ENCODE measurements at places on chromosomes 5 and 9.
A peak's percentile ranks its signal among the peaks of the same experiment; 100 is the strongest.

- DNase-seq: no peak
Measured at GRCh38 chr5:10511741-10512640, 51.9 kb upstream of the ANKRD33B start.

DNA sequence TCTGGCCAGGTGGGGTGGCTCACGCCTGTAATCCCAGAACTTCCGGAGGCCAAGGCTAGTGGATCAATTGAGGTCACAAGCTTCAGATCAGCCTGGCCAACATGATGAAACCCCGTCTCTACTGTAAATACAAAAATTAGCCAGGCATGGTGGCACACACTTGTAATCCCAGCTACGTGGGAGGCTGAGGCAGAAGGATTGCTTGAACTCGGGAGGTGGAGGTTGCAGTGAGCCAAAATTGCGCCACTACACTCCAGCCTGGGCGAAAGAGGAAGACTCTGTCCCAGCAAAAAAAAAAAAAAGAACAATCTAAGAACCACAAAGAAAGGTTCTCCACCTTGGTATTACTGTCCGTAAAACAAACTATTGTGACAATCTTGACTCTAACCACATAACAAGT, 9.7 kb downstream of the MYO10 start:
- no peak for DNase-seq

GRCh38 chr5:145056800-145057199, 778.3 kb downstream of the PRELID2 start:
- peak; percentile 4 for DNase-seq

DNA sequence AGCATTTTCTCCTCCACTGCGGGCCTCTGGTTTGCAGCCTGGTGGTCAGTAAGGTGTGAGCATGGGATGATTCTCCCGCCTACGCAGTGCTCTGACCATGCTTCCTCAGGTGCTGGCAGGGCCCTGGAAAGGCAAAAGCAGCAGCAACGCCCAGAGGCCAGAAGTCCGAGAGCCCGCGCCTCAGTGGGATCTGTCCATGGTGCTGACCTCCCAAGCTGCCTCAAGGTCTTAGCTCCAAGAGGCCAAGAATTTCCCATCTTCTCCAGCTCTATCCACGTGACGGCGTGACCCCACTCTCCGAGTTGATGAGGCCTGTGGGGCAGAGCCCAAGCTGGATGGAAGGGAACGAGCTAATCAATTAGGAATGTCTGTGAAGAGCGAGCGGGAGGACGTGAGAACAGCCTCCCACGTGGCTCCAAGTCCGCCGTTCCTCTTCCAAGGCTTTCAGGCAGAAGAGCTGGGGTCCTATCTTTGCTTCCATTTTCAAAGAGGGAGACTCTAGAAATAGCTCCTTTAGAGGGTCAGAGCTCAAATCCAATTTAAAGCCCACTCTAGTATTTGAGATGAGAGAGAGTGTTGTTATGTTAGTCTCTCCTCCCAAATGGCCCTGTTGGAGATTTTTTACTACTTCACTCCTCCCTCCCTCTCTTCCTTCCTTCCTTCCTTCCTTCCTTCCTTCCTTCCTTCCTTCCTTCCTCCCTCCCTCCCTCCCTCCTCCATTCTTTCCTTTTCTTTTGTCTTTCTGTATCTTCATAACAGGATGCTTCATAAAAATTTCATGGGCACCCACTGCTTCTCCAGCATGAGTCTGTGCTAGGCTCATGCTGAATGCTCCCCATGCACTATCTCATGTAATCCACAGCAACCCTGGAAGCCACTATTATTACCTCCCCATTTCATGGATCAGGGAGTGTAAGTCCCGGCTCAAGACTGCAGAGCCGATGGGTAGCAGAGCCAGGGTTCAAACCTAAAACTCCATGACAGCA, 69.3 kb downstream of the OLFM1 start:
- peak; percentile 36 for DNase-seq

- no peak for DNase-seq
Measured at GRCh38 chr5:141834331-141834730, 43.9 kb downstream of the PCDH1 start.

DNA sequence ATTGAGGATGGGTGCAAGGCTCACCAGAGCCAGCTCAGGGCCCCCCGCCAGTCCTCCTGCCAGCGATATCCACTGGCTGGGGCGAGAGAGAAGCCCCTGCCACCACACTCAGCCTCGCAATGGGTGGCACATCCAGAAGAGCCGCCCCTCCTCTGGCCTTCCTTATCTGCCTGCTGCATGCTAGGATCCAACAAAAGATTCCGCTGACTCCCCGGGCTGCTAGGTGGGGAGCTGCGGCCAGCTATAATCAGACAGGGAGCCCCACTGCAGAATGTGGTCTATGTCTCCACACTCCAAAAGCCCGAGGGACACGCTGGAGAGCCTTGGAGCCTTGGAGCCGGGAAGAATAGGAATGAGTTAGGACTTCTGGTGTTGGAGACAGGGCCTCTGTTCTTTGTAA, 32.8 kb downstream of the COL23A1 start:
- no peak for DNase-seq

- no peak for DNase-seq
Measured at GRCh38 chr9:69346596-69347390, 21.8 kb downstream of the ENTREP1 start.

Data from GM12892 (cell line).